NCI-H146 (cell line): ENCODE measurements at places on chromosomes 2 and 18.

DNA sequence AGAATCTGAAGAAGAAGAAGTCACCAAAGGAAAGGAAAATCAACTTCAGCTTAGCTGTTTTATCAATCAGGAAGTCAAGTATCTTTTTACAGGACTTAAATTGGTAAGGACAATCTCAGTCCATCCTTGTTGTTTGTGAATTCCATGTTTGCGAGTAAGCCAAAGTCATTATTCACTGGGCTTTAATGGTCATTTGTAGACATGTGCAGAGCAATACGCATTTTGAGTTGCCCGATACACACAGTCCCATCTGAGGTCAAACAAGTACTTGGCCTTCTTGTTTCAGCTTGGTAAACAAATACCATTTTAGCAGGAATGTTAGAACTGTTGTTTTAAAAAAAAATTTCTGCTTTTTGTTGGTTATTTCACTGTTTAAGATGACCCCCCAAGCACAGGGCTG, 40.9 kb downstream of the USP14 start:
- peak; percentile 46 for DNase-seq

DNA sequence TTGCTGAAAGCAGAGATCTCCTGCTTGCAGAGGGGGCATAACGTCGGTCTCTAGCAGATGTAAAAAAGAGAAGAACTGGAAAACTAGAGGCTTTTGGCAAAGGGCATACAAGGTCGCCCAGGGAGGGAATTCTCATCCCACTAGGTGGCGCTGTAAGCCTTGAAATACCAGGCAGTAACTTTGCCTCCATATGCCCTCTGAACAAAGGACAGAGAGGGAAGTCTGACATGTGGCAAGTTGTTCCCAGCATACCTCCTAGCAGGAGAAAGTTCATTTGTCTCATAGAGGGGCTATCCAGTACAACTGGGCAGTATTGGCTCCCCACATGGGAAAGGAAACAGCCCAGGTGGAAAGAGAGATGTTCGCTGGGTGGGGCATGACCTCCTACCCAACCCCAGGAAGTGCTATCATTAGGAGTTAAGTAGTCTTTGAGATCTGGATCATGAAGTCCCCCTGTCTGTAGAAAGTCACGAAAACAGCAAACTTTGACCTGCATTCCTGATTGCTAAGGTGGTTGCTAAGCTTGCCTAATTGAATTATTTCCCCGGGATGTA, 39.9 kb downstream of the STK17B start:
- no peak for DNase-seq

- peak; percentile 5 for DNase-seq
Observed at GRCh38 chr2:219446101-219446504, 11.5 kb downstream of the SPEG start.

DNA sequence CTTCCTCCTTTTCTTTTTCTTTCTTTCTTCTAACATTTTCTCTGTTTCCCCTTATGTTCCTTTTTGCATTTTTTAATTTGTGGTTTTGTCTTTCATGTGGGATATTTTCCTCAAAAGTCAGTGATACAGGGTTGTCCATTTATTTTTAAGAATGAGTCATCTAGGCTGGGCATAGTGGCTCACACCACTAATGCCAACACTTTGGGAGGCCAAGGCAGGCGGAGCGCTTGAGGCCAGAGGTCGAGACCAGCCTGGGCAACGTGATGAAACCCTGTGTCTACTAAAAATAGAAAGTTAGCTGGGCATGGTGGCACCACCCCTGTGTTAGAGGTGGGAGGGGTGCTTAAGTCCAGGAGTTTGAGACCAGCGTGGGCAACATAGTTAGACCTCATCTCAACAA, 35.8 kb downstream of the KATNAL2 start:
- no peak for DNase-seq

GRCh38 chr18:24504401-24504800, 44.0 kb downstream of the HRH4 start:
- DNase-seq, result no peak

- no peak for DNase-seq
Observed at GRCh38 chr18:46402945-46403344, 254.1 kb downstream of the LOXHD1 start.

DNA sequence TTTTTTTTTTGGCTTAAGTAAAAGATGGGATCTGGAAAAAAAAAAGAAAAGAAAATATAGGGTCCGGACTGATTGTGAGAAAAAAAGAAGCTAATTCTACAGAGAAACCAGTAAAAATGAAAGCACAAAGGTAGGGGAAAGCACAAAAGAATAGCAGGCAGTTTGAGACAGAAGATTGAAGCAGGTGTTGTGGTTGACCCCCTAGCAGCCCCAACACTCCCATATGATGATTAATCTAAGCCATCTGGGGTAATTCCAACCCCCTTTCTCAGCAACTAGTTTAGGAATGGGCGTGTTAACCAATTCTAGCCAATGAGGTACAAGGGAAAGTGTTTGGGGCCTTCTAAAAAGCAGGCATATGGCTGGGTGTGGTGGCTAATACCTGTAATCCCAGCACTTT, 77.0 kb downstream of the MBD2 start:
- DNase-seq, result no peak

DNA sequence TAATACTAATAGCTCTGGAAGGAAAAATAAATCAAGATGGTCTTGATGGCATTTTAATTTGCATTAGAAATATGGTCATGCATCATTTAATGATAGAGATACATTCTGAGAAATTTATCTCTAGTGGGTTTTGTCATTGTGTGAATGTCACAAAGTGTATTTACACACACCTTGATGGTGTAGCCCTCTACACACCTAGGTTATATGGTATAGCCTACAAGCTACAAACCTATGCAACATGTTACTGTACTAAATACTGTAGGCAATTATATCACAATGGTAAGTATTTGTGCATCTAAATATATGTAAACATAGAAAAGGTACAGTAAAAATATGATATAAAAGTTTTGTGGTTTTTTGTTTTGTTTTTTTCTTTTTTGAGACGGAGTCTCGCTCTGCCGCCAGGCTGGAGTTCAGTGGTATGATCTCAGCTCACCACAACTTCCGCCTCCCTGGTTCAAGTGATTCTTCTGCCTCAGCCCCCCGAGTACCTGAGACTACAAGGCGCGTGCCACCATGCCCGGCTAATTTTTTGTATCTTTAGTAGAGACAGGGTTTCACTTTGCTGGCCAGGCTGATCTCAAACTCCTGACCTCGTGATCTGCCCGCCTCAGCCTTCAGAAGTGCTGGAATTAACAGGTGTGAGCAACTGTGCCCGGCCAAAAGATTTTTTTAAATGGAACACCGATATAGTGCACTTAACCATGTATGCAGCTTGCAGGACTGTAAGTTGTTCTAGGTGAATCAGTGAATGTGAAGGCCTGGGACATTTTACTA, 83.7 kb upstream of the UBXN4 start:
- no peak for DNase-seq

GRCh38 chr2:234420408-234420807, 76.5 kb downstream of the ARL4C start:
- peak; percentile 23 for DNase-seq

GRCh38 chr2:10355471-10356438, 53.1 kb downstream of the HPCAL1 start:
- peak; percentile 78 for DNase-seq
